Hypothalamus (tissue), 51 donors: ENCODE measurements at places on chromosomes 13 and 19.

- no peak for DNase-seq
Observed at GRCh38 chr13:110421061-110421460, 114.0 kb downstream of the COL4A2 start.

GRCh38 chr19:7512400-7512851, 3.5 kb upstream of the ZNF358 start:
- no peak for DNase-seq

GRCh38 chr19:46728693-46729339, 11.9 kb upstream of the PRKD2 start:
- DNase-seq: no peak

DNA sequence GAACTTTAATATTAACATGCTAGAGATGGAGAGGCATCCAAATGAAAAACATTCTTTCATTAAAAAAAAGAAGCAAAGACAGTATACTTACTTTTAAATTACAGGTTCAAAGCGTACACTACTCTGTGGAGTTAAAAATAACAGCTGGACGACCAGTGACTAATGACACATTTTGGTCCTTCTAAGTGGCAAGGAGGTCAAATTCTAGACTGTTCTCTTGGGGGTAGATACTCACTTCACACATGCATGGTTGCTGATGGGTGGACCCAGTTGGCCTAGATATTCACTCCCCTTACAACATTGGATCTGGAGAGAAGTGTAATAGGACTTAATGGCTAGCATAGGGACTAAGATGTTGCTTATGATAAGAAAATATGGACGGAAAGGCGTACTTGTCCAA, 302.2 kb downstream of the DNAJC15 start:
- no peak for DNase-seq

GRCh38 chr13:69580255-69580654, 527.4 kb upstream of the ATXN8OS start:
- DNase-seq: no peak

DNA sequence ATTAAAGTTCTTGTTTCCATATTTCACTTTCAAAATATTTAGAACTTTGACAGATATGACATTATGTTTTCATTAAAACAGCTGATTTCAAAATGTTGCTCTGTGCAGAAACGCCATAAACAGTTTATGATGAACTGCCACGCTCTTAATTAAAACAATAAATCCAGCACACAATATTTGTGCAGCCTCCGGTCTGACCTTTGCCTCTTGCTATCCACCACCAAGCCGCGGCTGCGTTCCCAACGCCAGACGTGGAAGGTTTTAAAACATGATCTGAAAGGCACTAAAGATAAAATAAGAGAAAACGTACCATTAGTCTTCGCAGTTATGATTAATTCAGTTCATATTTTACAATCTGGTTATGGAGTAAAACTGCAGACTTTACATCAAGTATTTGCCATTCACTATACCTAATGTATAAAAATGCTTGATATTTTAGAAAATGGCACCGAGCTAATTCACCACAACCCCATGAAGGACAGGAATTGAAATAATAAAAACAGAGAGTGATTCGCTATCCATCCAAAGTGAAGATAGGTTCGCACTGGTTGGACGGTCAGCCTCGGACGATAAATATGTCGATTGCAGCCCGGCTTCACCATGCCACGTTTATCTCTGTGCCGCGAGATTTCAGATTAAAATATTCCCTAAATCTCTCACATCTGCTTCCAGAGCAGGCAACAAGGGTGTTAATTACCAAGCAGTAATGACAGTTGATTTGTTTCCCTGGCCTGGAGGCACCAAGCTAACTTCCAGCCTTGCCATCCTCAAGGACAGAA, 103.3 kb upstream of the ZNF507 start:
- no peak for DNase-seq

DNA sequence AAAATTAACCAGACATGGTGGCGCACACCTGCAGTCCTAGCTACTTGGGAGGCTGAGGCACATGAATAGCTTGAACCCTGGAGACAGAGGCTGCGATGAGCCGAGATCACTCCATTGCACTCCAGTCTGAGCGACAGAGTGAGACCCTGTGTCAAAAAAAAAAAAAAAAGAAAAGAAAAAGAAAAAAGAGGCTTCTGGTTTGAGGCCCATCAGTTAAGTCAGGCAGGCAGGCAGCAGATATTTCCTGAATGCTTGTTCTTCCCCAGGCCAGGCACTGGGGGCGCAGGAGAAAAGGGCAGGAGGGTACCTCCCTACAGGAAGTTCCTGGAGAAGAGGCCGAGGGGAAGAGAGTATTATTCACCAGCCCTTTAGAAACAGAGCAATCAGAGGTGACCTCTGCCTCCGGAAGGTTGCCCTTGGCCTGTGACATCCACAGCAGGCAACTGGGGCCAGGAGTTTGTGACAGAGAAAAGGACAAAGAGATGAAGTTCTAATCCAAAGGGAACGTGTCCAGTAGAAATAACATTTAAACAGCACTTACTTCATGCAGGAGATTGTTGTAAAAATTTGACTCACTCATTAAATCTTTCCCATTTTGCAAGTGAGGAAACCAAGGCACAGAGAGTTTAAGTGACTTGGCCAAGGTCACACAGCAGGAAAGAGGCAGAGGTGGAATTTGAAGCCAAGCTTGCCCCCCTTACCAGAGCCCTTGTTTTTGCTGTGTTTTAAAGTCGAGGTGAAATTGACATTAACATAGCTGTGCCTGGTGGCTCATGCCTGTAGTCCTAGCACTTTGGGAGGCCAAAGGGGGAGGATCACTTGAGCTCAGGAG, 4.3 kb upstream of the RLN3 start:
- no peak for DNase-seq

GRCh38 chr19:45195764-45196163, 17.2 kb downstream of the BLOC1S3 start:
- no peak for DNase-seq

DNA sequence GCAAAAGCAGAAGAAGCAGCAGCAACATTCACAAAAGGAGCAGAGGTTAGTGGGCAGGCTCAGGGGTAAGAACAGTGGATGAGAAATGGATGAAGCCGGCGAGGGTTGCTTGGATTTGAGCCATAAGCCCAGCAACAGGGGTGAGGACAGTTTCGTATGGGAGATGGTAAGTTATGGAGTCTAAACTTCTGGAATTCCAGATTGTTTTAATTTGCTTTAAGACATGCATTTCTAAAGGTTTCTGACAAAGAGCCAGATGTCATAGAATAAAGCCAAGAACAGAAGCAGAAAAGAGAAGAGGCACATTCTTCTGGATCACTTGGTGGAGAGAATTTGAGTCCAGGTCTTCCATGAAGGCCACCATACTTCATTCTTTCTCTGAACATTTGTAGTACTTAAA, 76.6 kb downstream of the TNFSF11 start:
- no peak for DNase-seq

GRCh38 chr13:110888390-110888789, 26.5 kb downstream of the ANKRD10 start:
- no peak for DNase-seq

DNA sequence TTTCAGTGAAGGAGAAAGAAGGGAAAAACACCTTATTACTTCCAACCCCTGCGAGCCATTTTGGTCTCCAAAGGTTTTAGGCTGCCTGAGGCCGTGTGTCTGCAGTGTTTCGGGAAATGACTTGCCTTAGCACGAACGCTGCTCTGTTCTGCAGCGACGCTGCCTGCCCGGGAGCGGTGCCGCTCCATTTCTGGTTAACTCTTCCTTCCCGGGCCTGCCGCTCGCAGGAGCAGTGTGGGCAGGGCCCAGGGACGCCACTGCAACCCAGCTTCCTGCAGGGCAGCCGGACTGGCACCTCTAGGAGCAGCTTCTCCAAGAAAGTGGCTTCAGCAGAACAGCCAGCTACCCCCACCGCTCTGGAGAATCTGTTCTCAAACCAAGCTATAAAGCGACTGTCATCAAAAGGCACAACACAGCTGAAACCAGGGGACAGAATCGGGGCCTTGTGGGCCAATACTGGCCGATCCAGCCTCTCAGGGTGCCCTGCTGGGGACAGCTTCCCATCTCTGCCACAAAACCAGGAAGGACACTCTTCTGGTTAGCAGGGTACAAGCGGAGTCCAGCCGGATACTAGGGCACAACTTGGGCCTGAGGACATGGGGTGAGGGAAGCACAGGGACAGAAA, 72.2 kb downstream of the KCTD15 start:
- DNase-seq: peak; percentile 48

- no peak for DNase-seq
Observed at GRCh38 chr19:33432446-33433170, 59.1 kb downstream of the CEBPG start.

DNA sequence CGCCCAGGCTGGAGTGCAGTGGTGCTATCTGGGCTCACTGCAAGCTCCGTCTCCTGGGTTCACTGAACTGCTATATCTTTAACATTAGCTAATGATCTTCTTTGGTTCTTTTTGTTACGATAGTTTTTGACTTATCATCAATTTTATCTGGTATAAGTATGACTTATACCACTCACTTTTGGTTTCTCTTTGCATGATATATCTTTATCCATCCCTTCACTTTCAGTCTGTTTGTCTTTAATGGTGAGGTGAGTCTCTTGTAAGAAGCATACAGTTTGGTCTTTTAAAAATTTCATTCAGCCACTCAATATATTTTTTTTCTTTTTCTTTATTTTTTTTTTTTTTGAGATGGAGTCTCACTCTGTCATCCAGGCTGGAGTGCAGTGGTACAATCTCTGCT, 58.4 kb downstream of the ADGRE1 start:
- DNase-seq: no peak

GRCh38 chr19:5038631-5039271, 69.8 kb downstream of the KDM4B start:
- DNase-seq: no peak

GRCh38 chr13:29472332-29472961, 123.0 kb downstream of the SLC7A1 start:
- no peak for DNase-seq

DNA sequence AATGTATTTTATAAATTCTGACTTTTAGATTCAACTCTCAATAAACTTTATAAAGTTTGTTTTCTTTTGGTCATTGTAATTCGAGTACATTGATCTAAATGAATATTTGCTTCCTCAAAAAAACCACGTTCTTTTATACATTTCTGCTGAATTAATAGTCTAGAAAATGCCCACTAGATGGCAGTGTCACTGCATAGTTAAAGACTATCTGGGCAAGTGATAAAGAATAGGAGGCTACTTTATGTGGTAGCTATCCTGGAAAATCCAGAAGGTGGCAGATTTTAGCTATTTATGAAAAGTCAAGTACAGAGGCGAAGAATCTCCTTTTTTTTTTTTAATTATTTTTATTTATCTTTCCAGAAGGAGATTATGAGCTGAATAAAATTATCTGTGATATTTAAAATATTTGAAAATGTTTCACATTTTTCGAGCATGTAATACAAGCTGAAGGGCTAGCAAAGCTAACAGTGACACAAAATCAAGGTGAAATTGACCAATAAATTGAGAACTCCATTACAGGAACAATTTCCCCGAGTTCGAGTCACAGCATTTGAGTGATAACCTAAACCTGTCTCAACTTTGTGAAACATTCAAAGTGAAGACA, 221.8 kb downstream of the OLFM4 start:
- DNase-seq: no peak

GRCh38 chr13:52085421-52085820, 43.5 kb downstream of the NEK5 start:
- no peak for DNase-seq

- DNase-seq: no peak
Observed at GRCh38 chr19:677601-678436, 1.6 kb downstream of the FSTL3 start.

GRCh38 chr19:36265064-36265463, 50.2 kb downstream of the ZNF146 start:
- no peak for DNase-seq

DNA sequence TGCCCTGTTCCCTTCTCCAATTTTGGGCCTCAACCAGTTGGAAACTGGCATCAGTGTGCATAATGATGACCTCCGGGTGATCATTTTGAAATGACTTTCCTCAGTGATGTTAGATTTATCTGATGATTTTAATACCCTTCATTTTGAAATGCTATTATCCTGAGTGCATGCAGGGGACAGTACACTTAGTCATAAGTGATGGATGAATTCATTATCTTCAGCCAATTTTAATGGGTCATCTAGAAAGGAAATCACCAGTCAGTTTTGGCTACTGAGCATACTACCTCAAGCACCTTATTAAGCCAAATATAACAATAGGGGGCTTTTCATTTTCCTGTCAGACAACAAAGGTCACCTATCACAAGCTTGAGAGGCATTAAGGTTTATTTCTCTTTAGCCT, 118.5 kb upstream of the MIR17HG start:
- no peak for DNase-seq

DNA sequence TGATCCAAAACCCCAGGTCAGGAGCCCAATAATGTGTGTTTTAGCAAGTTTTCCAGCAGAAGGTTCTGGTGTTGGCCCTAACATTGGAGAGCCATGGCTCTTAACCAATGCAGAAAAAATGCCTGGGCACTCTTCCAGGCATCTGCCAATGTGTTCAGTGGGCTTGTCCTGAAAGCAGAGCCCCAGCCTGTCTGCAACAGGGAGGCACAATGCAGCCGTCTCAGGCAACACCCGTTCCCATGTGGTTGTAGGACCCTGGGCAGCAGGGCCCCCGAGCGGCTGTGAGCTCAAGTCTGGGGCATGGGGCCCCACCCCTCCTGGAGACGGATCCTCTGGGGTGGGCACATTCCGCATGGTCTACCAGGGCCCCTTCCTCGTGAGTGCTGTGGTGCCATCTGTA, 58.1 kb upstream of the SIAH3 start:
- no peak for DNase-seq

DNA sequence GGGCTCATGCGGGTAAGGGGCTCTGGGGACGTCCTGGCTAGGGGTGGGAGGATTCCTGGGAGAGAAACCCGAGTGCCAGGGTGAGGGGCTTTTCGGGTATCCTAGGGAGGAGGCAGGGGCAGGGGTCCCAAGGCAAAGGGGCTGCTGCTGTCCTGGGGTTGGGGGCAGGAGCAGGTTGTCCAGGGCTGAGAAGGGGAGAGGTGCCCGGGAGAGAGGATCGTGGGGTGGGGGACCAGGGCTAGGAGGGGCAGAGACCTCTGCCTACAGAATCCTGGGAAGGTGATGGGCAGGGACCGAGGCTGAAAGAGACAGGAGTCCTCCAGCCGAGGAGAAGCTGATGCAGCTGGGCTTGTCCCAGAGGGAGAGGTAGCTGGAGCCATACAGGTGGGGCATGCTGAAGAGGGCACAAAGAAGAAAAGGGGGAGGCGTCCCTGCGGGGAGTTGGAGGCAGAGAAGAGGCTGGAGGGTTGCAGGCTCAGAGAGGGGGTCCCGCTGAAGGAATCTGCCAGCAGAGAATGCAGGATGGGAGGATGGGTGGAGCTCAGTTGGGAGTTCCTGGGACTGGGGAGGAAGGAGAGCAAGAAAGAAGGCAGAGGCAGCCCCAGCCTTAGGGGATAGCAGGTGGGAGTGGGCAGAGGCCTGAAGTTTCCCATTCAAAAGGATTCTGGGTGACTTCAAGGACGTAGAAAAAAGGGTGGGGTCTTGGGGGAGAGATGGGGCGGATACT, 574 bp downstream of the CYP2S1 start:
- no peak for DNase-seq
